ENCODE measurements at places on chromosomes 1 and 21.

DNA sequence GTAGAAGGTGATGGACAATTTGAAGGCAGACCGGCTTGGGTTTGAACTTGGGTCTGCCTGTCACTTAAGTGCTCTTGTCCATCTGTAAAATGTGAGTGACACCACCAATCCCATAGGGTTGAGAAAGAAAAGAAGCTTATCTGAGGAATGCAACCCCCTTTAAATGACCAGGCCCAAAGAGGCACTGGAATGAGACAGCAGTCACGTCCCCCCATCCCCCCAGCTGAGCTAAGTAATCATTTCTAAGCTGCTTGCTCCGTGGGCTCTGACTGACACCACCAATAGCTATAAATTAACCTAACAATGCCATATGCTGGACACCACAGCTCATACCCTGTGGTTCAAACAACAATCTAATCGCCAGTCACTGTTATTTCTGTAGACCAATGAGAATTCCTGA lies 15.1 kb downstream of the LCA5L start:
- DNase-seq, result no peak

GRCh38 chr1:2803931-2804627 lies 2.6 kb upstream of the TTC34 start:
- DNase-seq, result no peak

- no peak for DNase-seq
Measured at GRCh38 chr1:224042557-224043118, 71.3 kb upstream of the FBXO28 start.

- DNase-seq, result no peak
Measured at GRCh38 chr1:92563457-92564216, 76.9 kb upstream of the GFI1 start.

DNA sequence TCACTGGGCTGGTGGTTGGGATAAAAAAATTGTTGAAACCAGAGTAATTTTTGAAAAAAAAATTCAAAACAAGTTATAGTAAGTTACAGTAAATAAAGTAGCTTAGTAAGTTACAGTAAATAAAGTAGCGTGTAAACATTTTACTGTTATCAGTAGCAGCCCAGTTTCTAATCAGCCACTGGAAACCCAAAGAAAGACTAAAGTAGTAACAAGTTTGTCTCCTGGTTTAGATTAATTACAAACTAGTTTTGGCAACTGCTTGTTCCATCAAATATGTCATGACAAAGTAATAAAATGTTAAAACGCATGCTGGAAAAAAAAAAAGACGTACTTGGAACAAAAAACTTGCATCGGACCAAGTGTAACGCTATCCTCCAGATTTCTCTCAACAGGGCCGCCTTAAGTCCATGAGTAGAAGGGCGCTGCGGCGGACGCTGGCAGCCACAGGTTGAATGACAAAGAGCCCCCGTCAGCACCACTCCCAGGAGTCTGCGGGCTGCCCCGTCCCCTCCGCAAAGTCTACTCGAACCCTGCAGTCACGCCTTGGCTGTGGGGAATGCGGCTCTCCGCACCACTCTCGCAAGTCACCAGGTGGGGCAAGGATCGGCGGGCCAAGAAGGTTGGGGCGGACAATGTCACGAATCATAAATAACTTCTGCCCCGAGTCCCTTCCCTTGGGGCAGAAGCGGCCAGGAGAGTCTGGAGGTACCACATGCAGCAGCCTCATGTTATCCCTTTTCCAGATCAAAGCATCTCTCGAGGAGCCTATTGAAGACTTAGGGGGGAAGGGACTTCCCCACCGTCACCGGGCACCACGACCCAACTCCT lies 837 bp downstream of the SLC16A1 start:
- DNase-seq, result peak; percentile 52

GRCh38 chr1:163509114-163509513 lies 187.4 kb downstream of the NUF2 start:
- DNase-seq, result no peak

- no peak for DNase-seq
Measured at GRCh38 chr1:71738256-71738655, 544.1 kb downstream of the NEGR1 start.

GRCh38 chr1:156959414-156959813 lies 39.0 kb downstream of the LRRC71 start:
- DNase-seq, result no peak

GRCh38 chr1:8870616-8871538 lies 7.6 kb downstream of the ENO1 start:
- DNase-seq, result no peak

DNA sequence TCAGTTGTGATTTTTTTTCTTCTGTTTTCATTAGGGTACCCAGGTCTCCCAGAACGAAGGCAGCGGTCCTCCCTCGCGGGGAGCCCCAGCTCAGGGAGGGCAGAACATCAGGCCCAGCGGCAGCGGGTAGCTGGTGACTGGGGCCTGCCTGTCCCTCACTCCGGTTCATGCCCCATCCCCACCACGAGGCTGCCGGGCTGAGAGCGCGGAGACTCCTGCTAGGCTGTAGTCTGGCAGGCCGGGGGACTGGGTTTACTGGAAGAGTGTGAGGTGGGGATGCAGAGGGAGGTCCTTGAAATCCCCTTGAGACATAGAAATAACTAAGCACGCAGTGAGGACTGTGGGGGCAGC lies 10.5 kb downstream of the BRINP2 start:
- DNase-seq, result no peak

- no peak for DNase-seq
Measured at GRCh38 chr1:248239478-248239877, 8.3 kb downstream of the OR2M4 start.

DNA sequence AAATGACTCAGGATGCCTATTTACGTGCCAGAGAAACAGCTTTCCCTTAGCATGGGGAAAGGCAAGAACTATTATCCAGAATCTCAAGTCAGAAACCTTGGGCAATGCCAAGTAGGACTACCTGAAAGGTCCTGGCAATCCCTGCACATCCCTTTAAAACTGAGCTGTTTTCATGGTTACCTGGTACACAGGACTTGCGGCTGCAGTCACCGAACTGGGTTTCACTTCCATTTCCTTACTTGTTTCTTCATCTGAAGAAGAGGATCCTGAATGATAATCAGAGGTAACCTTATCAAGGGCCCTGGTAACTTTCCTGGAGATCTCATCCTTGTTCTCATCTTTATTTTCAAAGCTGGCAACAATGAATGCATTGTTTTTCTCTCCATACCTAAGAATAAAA lies 14.3 kb downstream of the BTG3 start:
- no peak for DNase-seq

GRCh38 chr1:63523738-63524137 lies 413 bp downstream of the EFCAB7 start:
- DNase-seq, result no peak

DNA sequence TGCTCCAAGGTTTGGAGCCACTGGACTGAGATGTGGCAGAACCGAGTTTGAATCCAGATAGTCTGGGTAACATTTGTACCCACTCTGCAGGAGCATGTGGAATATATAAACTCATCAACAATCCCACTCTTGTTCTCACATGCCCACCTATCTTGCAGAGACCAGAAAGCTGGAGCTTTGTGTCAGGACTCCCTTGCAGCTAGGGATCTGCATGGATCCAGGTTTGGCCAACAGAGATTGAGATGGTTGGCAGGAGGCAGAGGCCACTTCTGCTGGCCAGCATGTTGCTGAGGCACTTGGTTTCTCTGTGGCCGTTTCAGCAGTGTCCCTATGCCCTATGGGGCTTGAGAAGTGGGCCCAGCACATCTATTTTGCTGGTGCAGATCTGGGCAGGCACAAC lies 208.3 kb downstream of the KAZN start:
- DNase-seq, result no peak

Measured in CD4-positive, alpha-beta T cell treated with Interleukin-12 subunit alpha and Interleukin-12 subunit beta, for 1 hour (primary cell).